ENCODE measurements at places on chromosomes 7 and 10.

DNA sequence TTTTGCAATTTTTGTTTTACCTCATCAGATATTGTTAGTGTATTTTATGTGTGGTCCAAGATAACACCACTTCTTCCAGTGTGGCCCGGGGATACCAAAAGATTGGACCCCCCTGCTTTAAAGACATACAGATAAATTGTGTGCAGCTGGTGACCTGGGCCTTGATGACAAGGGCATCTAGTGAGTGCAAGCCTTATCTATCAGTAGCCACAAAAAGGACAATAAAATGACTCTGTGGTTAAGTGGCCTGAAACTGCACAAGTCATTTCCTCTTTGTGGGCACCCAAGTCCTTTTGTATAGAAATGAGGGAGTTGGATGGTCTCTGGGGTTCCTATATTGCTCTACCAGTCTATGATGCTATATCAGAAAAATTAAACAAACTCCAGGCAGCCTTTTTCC, 98.1 kb downstream of the PARD3 start:
- no peak overlapping the region for H3K27ac ChIP-seq
- H3K27me3 ChIP-seq: no peaks in the 10 kb centered on the region
- peaks cover 76% of the 10 kb centered on the region for H3K4me1 ChIP-seq

GRCh38 chr7:11317766-11318165, 344.1 kb downstream of the PHF14 start:
- H3K27ac ChIP-seq: no peak overlapping the region
- no peak for DNase-seq
- no peaks in the 10 kb centered on the region for H3K36me3 ChIP-seq
- H3K27me3 ChIP-seq: no peaks in the 10 kb centered on the region
- H3K4me3 ChIP-seq: no peak overlapping the region
- no peaks in the 10 kb centered on the region for H3K4me1 ChIP-seq

GRCh38 chr10:91621483-91622113, 11.3 kb downstream of the PPP1R3C start:
- DNase-seq: no peak
- no peak overlapping the region for H3K27ac ChIP-seq
- no peak overlapping the region for H3K4me3 ChIP-seq

DNA sequence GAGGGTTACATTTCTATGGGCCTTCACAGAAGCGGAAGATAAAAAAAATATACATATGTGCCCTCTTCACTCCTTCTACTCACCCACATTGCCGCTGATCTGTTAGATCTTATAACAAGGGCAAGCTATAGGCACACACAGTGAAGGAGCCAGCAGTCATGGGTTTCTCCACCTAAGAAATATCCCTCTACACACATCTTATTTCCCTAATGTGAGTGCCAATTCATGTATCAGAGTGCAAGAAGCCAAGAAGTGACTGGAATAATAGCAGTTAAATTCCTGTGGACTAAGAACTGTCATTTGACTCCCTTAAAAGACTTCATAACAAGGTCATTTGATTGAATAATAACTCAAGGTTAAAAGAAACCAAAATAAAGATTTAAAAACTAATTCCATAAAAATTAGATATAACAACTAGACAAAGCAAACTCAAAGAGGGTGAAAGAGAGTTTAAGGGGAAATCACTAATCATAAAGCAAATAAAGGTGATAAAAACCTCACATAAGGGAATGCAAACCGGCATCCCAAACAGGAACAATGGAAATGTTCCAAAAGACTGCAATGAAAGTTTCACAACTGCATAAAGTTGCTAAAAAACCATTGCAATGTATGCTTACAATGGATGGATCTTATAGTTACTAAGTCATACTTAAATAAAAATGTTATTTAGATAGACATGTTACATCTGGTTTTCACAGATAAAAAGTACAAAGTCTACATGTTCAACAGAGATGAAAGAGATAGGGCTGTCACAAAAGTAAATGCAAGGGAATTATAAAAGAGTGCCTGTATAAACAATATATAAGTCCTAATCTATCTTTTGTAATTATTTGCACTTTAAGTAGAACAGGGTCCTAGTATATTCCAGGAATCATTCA, 42.8 kb downstream of the ARHGAP21 start:
- DNase-seq: no peak
- H3K27me3 ChIP-seq: no peaks in the 10 kb centered on the region
- H3K27ac ChIP-seq: no peak overlapping the region
- H3K36me3 ChIP-seq: no peaks in the 10 kb centered on the region
- no peak overlapping the region for H3K4me3 ChIP-seq

DNA sequence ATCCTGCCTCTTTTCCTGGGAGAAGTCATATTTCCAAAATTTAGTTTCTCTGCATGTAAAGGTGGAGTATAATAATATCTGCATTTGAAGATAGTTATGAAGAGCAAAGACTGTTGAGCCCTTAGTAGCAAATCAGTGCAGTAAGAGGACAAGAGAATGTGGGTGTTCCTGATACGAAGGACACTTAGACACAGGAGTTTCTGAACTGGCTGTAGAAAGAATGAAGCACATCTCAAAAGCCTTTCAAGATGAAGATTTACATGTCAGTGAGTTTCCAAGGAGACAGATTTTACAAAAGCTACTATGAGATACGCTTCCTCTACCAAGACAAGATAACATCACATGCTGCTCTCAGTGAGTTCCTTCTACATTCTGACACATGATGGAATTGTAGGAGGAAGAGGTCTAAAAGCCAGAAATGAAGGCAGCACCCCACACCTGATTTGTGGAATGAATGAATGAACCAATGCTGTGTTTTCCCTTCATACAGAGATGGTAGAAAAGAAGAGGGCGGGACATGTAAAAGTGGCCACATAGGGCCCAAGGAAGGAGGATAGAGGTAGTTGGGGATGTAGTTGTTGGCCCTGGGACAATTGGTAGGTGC, 173.6 kb upstream of the PDE1C start:
- H3K4me3 ChIP-seq: no peak overlapping the region
- no peaks in the 10 kb centered on the region for H3K36me3 ChIP-seq
- H3K27me3 ChIP-seq: no peaks in the 10 kb centered on the region
- peak; percentile 27 for DNase-seq
- H3K4me1 ChIP-seq: no peaks in the 10 kb centered on the region
- no peak overlapping the region for H3K27ac ChIP-seq

GRCh38 chr7:140674899-140675701, 2.4 kb downstream of the ADCK2 start:
- H3K4me3 ChIP-seq: no peak overlapping the region
- DNase-seq: no peak
- peaks cover 33% of the 10 kb centered on the region for H3K4me1 ChIP-seq
- H3K36me3 ChIP-seq: no peaks in the 10 kb centered on the region
- no peaks in the 10 kb centered on the region for H3K27me3 ChIP-seq

DNA sequence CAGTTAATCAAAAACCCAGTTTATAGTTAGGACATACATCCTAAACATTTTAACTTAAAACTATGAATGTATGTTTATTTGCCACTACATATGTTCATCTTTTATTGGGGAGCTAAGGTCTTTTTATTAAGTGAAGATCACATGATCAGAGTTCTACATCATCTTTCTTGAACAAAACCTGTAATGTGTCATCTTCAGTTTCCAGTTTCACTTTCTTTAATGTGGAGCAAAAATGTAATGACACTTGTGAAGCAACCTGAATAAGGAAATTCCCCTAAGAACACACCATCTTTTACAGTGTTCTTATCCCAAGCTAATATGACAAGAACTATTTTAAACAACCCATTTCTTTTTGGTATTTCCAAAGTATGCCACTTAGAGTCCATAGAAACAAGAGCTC, 166.7 kb upstream of the BET1 start:
- no peak overlapping the region for H3K4me3 ChIP-seq
- H3K36me3 ChIP-seq: no peaks in the 10 kb centered on the region
- no peak overlapping the region for H3K27ac ChIP-seq
- H3K27me3 ChIP-seq: no peaks in the 10 kb centered on the region

GRCh38 chr10:78199005-78199725, 165.5 kb downstream of the RPS24 start:
- H3K4me1 ChIP-seq: no peaks in the 10 kb centered on the region
- no peak for DNase-seq
- no peaks in the 10 kb centered on the region for H3K36me3 ChIP-seq
- H3K27me3 ChIP-seq: no peaks in the 10 kb centered on the region
- H3K27ac ChIP-seq: no peak overlapping the region

GRCh38 chr10:119428789-119429188, 113.7 kb downstream of the RGS10 start:
- H3K4me3 ChIP-seq: no peak overlapping the region
- H3K36me3 ChIP-seq: no peaks in the 10 kb centered on the region
- no peaks in the 10 kb centered on the region for H3K4me1 ChIP-seq
- DNase-seq: no peak
- H3K27ac ChIP-seq: no peak overlapping the region
- no peaks in the 10 kb centered on the region for H3K27me3 ChIP-seq

Data from vagina (tissue), 2 donors.